ENCODE measurements at places on chromosomes 3 and 15.

- DNase-seq = no peak
These were observed 6.8 kb downstream of the C3orf80 start for GRCh38 chr3:160232014-160232413.

GRCh38 chr3:151268267-151269235 is 9.8 kb downstream of the P2RY14 start:
- DNase-seq = no peak

DNA sequence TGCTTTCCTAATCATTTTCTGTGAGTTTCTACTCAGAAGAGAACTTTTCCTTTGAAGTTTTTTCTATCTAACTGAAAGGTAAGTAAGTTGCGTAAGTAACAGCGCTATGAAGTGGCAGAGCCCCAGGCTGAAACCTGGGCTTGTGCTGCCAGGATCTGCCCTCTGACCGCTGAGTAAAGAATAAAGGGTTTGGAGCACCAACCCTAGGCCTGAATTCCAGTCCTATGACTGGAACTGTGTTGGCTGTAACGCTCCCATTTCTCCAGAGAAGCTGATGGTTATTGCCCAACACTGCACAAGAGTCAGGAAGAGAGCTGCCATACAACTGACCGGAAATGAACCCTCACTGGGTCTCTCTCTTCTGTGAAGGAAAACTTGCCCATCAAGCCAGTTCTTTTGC is 87.0 kb downstream of the FOXB1 start:
- DNase-seq = peak; percentile 65

DNA sequence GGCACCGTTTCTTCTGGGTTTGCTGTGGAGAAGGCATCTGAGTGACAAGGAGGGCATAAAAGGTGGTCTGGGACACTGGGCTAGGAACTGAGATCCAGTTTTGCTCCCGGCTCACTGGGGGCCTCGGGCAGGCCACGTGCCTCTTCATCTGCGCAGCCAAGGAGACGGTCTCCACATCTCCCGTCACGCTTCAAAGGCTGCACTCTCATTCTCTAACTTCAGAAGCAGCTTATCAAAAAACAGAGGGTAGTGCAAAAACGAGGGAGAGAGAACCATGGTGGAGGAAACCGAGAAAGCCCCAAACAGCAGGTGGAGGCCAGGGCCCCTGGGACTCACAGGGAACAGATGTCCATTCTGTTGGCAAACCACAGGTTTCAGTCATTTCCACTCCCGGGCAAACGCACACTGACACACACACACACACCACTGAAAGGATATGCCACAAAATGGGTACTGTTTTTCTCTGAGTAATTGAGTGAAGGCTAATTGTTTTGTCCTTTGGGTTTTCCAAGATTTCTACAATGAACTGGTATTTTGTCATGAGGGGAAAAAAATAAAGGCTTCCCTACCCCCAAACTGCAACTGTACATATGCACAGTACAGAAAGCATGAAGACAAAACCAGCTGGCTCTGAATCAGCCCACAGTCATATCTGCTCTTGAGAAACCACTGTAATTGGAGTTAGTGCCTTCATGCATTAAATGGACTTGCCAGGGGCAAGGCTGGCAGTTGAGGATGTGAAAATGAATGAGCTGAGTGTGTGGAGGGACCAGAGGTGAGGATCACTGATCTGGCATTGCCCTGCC is 71.9 kb downstream of the MGLL start:
- peak; percentile 75 for DNase-seq

DNA sequence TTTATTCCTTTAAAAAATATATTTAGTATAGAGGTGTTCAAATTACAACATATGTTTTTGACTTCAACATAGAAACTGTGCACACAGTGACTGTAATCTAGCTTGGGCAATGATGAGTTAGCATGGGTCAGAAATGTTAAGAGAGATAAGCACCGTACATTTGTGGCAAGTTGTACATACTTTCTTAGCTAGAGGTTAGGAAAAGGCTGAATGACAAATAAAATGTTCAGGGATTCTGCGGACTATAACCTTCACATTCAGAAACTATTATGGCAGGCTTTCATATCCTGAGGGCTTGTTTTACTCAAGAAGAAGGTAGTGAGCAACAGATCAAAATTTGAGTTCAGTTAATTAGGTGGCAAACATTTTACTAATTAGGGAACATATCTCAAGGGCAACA is 379.7 kb upstream of the EPHA6 start:
- no peak for DNase-seq

GRCh38 chr3:69359916-69360315 is 26.0 kb downstream of the FRMD4B start:
- DNase-seq = no peak

DNA sequence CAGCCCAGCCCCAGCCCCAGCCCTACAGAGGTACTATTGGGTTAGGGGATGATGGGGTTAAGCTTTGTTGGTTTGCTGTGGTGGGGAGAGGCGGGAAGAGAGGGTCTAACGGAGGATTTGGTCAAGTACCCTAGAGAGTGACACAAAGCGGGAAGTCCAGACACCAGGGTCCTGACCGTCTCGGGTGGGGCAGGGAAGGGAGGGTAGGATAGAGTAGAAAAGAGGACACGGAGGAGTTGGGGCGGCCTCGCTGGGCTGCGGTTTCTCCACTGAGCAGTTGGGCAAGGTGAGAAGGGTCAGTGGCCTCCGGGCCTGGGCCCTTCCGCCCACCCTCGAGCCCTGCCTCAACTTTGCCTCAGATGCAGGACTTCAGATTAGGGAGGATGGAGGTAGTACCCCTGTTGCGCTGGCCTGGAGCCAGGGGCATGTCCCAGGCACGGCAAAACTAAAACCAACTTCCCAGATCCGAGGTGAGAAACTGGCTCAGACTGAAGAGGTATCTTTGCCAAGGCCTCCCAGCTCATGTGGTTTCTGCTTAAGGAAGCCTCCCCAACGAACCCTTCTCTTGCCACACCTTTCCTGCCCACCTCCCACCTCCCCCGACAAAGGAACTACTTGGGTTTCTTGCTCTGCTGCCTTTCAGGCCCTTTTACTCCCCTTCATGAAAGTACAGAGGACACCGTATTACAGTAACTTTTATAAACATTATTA is 551 bp downstream of the PML start:
- DNase-seq = no peak
